GM06990 (cell line): ENCODE measurements at places on chromosomes 3 and 15.

DNA sequence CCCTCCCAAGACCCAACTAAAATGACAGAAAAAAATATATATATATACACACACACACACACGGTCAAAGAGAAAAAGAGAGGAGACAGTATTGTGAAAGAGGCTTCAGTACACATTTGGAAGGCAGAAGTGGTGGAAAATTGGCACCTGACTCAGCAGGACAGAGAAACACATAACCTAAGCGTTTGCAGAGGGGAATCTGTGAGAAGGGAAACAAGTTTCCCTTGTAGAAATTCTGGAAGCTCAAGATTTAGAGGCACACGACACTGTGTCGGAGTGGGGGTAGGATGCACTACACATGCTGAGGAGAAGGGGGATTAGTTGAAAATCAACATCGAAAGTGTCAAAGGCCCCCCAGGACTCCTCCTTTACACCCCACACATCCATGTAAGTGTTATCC lies 53.1 kb downstream of the PAK2 start:
- no peak for DNase-seq

DNA sequence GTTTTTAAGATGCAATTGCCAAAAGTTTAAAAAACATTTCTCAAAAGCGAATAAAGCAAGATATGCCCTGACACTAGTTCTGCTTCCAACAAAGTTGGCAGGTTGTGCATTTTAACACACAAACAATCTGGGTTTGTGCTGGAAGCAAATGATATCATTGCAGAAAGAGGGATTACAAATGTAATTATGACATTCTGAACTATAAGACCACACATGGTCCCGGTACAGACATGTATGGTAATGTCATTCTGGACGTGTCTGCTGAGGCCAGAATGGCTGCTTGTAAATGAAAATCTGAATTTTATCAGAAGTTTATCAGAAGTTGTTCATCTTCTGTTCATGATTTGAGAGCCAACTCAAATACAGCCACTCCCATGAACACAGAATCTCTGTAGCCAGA lies 10.7 kb downstream of the TMC3 start:
- no peak for DNase-seq

GRCh38 chr3:126995926-126996512 lies 13.1 kb downstream of the PLXNA1 start:
- no peak for DNase-seq

DNA sequence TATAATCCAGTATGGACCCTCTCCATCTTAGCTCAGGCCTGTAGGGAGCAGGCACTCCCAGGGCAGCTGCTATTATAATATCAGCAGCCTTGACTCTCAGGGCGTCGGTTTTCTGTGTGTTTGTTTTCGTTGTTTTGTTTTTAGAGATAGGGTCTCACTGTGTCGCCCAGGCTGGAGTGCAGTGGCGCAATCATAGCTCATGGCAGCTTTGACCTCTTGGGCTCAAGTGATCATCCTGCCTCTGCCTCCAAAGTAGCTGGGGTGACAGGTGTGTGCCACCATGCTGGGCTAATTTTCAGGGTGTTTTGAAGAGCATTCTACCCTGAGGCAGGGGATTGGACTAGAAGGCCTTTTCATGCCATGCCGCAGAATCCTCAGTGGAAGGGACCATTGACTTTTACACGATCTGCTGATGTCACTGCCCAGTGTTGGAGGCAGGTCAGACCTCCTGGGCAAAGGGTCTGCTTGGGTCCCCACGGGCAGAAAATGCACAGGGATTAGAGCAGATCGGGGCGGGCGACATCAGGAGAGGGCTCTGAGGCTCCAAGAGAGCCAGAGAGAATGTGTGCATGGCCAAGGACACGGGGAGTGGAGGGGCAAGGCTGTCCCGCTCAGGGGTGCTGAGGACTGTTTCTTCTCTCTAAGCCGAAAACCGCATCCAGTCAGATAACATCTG lies 7.8 kb downstream of the MELTF start:
- no peak for DNase-seq

- DNase-seq = no peak
Measured at GRCh38 chr3:33139996-33140395, 26.2 kb downstream of the CRTAP start.

- DNase-seq = no peak
Measured at GRCh38 chr3:186844908-186845307, 2.4 kb downstream of the ADIPOQ start.

- DNase-seq = no peak
Measured at GRCh38 chr3:171277456-171278298, 182.5 kb downstream of the TNIK start.

DNA sequence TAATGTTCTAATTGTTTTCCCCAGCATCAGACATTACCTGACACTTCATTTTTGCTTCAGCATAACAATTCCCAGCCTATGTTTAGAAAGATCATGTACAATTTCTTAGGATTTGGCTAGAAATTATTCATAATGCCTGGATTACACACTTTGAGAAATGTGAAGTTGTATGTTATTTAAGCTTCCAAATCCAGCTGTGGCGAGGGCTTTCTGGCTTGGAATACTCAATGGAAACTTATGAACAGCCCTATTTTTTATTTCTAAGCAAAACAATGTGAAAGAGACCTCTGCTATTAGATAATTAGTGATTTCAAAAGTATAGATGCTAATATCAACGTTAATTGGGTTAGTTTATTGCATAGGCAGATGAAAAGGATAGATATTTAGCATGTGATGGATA lies 341.6 kb downstream of the ZNF385D start:
- no peak for DNase-seq

DNA sequence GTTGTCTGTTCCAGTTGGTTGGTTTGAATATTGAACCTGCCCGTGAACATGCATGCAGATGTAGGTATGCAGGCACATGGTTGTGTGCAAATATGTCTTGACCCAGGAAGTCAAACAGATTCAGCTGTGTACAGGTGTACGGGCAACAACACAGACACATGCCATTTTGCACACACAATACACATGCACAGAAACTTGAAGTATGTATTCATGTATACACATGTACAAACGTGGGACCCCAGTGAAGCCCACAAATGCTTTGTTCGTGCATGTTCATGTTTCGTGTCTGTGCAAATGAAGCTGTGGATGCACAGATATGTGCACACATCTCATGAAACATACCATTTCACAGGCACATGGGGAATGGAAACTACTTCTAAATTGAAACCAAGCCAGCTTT lies 30.7 kb downstream of the IDH3A start:
- no peak for DNase-seq

DNA sequence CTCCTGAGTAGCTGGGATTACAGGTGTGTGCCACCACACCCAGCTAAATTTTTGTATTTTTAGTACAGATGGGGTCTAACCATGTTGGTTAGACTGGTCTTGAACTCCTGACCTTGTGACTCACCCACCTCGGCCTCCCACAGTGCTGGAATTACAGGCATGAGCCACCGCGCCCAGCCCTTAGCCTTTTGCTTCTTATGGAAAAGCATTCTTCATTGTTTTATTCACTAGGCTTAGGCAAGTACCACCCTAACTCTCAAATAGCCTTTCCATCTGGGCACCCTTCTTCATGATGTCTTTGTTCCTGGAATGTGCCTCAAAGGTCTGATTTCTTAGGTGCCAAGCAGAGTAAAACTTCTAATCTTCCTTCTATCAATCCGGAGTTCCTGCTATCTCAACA lies 641.8 kb downstream of the FHIT start:
- no peak for DNase-seq

GRCh38 chr15:71458089-71458660 lies 342.9 kb downstream of the THSD4 start:
- no peak for DNase-seq

- no peak for DNase-seq
Measured at GRCh38 chr15:93241696-93242585, 152.9 kb upstream of the RGMA start.

- no peak for DNase-seq
Measured at GRCh38 chr3:88291486-88291885, 141.7 kb downstream of the C3orf38 start.

DNA sequence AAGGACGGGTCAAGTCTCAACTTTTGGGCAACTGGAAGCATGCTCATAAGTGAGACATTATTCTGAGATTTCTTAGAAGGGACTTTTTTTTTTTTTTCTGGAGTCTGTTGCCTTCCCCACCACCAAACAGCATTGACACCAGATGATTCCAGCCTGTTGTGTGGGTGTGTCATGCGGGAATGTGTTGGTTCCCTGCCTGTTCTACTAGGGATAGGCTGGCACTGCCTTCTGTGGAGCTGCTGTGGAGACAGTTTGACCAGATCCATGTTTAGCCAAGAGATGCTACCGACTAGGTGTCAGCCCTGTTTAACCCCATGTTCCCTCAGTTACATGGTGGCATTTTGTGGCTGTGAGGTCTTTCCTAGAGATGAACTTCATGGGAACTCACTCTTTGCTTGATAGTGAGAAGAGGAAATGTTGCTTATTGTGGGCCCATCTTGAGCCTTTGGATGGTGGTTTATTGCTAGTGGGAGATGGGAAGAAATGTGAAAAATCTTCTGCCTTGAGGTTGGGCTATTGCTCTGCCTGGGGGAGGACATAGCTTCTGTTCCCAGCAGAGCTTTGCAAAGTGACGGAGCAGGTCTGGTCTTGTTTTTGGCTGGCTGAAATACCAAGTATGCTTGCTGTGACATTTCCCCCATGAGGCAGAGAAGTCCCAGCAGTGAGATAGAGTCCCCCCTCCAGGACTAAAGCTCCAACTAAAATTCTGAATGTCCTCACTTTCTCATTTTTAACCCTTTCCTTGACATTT lies 31.3 kb downstream of the TRAK1 start:
- no peak for DNase-seq

DNA sequence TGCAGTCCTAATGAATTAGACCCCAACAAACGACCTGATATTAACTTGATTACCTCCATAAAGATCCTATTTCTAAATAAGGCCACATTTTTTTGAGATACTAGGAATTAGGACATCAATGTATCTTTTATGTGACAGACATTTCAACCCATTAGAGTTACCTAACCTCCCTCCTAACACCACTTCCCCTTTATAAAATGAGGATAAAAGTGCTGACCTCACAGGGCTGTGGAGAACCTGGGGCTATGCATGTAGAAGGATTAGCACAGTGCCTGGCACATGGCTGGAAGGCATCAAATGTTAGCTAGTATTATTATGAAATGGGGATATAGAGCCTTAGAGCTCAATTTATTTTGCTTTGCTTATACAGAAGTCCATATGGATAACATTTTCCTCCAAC lies 53.5 kb upstream of the LRRN1 start:
- DNase-seq = no peak

DNA sequence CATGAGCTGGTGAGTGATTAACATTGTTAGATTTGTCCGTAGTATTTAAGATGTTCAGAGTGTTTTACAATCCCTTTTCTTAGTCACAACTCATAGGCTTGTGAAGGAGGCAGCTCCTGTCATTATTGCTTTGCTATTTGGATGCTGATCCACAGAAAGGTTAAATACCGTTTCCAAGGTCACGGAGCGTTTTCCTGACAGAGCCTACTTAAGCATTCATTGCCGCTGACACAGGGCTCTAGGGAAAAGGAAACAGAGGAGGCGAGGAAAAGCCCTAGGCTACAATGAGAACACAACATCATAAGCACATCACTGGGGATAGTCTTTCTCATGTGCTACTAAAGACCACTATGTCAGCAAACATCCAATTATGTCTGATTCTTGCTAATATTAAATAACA lies 38.5 kb upstream of the CPB1 start:
- DNase-seq = no peak

DNA sequence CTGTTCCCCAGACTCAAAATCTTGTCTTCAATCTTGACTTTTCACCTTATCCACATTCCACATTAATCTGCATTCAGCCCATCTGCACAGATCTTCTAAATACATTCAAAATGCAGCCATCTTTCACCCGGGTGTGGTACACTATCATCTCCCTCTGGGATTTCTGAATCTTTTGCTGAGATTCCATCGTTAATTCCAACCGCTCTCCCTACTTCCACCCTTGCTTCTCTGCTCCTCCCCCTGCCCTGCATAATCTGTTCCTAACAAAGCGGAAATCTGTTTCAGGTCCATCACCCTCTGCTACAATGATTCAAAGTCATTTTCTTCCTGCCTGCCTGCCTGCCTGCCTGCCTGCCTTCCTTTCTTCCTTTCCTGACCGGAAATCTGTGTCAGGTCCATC lies 7.9 kb upstream of the GOLGA8B start:
- DNase-seq = no peak

DNA sequence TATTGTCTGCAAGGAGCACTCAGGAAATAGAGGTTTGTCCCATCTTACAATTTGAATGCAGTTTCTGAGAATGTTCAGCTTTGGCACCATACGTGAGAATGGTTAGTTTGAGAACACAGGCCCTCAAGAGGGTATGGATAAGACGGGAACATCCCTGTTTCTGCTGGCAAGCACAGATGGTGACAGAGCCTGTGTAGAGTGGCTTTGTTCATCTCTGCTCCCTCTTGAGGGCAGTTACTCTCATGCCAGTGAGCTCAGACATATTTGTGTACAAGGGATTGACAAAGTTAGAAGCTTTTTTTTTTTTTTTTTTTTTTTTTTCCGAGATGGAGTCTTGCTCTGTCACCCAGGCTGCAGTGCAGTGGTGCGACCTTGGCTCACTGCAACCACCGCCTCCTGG lies 71.5 kb upstream of the FILIP1L start:
- DNase-seq = no peak

GRCh38 chr15:59317211-59317610 lies 55.5 kb downstream of the MYO1E start:
- DNase-seq = no peak

DNA sequence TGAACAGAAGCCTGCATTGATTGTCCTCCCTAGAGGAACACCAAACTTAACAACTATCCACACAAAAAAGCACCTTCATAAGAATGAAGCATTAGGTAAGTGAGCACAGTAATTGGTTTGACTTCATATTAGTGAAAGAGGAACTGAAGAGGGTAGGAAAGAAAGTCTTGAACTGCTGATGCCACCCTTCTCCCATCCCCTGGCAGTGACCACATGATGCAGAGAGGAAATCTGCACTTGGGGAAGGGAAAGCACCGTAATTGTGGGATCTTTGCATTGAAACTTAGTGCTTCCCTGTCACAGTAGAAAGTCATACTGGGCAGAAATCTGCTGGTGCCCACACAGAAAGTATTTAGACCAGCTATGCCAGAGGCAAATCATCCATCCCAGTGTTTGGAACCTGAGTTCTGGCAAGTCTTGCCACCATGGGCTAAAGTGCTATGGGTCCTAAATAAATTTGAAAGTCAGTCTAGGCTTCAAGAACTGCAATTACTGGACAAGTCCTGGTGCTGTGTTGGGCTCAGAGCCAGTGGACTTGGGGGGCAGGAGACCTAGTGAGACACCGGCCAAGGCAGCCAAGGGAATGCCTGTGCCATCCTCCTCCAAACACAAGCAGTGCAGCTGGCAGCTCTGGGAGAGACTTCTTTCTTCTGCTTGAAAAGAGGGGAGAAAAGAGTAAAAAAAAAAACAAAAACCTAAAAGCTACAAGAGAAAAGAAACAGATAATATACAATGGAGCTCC lies 63.6 kb downstream of the SLC15A2 start:
- peak; percentile 18 for DNase-seq
